Stimulated activated CD8-positive, alpha-beta memory T cell treated with anti-CD3 and anti-CD28 coated beads, Interleukin-4, amount 100 ng/mL, for 48 hours (primary cell): ENCODE measurements at places on chromosomes 3 and 15.

- DNase-seq: no peak
Observed at GRCh38 chr15:55005679-55006078, 191.1 kb downstream of the RSL24D1 start.

DNA sequence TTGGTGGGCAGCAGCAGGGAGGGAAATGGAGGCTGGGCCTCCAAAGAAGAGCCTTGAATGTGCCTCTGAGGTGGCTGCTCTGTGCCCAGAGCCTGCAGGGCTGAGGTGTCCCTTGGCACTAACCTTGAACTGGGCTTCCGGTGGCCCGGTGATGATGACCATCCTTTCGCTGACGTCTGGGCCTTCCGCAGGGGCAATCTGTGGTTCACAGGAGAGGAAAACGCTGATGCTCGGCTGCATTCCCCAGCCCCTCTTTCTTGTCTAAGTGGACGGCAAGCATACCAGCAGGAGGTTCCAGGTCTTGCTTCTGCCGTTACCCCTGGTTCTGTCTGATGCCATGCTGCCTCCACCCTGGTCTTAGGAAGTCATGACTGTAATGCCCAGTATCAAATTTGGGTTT lies 65.9 kb downstream of the SENP2 start:
- no peak for DNase-seq

DNA sequence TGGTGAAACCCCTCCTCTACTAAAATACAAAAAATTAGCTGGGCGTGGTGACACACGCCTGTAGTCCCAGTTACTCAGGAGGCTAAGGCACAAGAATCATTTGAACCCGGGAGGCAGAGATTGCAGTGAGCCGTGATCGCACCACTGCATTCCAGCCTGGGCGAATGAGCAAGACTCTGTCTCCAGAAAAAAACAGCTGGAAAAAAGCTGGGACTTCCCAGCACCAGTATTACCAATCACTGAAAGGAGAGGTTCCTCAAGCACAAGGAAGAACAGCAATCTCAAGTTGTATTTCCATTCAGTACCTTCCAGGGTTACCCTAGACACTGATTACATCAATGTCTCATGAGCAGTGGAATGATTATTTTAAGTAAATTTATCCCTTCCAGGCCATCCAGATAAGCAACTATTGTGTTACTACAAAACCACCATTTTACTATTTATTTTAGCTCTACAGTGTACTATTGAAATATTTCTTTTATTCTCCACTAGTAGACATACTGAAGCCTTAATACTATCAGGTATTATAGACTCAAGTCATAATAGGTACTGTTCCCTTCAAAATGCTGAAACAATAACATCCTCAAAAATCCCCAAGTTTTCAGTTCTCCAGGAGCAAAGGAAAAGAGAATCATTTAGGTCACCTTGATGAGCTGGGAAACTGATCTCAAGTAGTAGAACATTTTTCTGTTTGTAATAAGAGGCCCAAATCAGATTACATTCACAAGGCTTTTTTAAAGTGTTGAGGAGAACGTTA lies 54.8 kb upstream of the VGLL4 start:
- DNase-seq: no peak

- no peak for DNase-seq
Observed at GRCh38 chr15:51732646-51733045, 4.8 kb downstream of the LYSMD2 start.
